ENCODE measurements at places on chromosomes 12 and 14.

DNA sequence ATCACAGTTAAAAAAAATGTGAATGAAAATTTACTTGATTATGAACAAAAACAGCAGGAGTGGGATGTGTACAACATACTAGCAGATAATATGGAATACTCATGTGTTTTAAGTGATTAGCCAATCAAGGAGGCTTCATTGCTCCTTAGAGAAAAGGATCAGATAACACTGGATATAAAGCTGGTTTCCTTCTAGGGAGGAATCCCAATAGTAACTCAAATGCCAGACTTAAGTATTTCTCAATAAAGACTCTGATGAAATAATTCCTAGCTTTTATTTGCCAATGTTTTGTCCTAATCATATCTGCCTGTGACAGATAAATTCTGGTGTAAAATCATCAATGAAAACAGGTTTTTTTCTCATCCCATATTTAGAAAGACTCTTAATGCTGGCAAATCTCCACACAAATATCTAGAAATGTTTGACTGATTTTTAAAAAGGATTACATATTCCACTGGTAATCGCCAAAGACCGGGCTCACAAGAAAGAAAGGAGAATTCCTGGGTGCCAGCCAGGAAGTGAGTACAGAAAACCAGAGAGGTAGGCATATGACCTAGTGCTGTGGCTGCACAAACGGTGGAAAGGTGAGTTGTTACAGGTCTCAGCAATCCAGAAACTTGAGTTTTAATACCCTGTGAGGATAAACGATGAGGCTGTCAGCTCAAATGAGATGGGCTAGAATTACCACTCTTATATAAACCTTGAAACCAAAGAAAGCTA lies 108.6 kb upstream of the TTC7B start:
- no peak for DNase-seq

DNA sequence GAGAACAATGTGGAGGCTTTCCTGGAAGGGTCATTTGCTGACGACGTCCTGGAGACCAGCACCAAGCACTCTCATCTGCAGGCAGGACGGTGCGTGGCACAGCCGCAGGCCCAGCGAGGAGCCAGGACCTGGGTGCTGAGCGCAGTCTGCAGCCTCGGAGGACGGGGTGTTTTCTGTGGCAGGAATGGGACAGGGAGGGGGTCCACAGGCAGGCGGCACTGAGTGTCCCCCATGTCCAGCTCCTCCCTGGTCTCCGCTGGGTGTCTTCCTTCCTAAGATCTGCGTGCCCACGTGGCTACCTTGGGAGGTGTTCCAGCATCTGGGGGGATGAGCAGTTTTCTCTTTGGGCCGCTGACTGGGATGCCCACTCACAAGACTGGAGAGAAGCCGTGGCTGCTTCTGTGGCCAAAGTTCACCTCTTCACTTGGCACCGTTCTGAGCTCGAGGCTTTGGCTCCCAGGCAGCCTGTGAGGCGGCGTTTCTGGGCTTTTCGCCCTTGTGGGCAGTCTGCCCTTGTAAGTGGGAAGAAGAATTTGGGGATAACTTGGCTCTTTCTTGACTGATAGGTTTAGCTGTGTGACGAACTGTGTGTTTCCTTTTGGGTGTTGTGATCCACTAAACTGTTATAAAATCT lies 72.2 kb downstream of the NOC4L start:
- no peak for DNase-seq

DNA sequence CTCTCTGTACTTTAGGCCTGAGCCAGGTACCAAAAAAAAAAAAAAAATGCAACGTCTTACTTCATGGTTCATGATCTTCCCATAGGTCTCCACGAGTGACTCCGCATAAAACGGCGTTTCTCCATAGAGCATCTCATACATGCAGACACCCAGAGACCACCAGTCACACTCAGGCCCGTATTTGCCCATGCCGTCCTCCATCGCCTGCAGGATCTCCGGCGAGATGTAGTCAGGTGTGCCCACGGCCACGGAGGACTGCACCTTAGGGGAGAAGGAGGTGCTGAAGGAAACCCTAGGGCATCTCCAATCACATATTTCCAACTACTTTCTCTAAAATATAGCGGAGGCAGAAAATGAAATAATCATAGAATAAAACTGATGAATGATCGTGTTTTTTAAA lies 61.0 kb downstream of the AMN start:
- no peak for DNase-seq

DNA sequence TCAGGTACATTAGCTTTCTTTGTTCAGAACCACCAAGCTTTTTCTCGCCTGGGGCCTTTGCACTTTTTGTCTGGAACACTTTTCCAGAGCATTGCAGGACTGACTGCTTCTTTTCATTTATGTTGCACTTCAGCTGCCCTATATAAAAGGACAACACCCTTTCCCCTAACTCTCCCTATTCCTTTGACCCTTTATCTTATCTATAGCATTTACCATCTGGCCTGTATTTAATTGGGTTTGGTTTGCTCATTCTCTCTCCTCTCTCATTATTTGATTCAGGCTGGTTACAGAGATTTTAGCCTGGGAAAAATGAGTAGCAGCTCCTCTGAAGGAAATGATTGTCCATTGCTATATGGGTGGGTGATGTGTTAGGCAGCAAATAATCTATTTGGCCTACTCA lies 165.4 kb downstream of the KICS2 start:
- no peak for DNase-seq

DNA sequence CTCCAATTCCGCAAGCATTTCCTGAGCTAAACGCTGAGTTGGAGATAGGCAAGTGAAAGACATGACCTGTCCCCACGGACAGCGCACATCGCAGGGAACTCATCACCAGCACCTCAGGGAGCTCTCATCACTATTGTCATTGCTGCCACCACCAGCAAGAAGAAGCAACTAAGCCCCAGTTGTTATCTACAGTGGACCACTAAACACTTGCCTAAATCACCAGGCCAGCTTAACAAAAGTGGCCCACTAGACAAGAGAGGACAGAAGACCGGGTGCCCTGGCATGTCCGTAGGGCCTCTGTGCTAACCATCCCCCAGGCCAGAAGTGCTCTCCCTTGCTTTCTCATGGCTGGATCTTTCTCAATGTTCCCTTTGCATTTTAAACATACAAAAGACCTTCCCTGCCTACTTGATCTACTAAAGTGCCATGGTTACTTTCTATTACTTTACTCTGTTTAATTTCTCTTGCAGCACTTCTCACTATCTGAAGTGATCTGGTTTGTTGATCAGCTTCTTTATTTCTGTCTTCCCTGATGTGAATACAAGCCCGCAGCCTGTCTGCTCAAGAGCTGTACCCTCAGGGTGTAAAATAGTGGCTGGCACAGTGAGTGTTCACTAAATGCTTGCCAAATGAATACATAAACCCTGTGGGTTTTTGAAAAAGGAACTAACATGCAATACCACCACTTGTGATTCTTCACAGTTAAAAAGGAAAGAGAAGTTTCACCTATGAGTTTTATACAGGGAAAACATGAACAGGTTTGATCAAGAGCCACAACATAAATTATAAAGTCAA lies 60.9 kb upstream of the RFLNA start:
- no peak for DNase-seq

DNA sequence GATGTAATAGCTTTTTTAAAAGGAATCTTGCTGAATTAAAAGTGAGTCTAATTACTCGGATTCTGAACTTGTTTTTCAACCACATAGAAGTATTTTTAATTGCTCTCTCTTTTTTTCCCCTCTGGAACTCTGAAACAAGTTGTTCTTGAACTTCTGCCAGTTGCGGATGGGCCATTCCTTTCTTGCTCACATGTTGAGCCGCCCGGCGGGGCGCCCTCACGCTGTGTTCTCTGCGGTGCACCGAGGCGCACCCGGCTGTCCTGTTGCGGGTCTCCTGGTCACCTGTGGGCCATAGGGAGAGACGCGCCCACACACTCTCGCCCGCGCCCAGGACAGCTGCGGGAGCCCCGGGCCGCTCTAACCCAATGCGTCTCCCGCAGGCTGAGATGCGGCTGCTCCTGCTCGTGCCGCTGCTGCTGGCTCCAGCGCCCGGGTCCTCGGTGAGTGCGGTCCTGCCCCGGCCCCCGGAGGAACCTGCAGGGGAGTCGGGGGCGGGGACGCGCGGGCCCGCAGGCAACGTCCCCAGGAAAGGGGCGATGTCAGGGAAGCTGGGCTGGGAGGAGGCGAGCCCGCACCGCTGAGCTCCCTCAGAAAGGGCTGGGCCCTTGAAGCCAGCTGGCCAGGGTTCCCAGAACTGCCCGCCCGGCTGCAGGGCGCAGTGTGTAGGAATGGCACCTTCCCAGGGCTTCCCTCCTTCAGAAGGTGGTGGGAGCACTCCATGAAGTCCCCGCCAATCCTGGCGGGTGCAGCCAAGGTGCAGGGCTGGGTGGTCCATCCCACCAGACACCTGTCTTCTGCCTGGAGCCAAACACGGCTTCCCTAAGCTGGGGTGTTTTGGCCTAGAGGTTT lies 2.3 kb downstream of the PAPLN start:
- DNase-seq = no peak

DNA sequence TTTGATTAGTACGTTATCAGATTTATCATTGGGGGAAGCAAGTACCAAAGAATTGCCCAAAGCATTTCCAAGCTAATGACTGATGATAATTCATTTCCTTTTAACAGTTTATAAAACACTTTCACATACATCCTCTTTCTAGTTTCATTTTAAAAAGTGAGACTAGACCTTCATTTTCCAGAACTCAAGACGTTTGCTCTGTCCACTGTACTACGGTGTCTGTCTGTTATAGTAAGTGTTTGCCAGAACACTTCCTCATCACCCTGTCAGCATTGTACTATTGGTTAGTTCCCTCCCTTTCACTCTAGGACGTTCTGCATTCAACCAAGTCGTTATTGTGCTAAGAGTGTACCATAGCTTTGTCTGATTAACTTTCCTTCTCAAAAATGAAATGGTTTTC lies 81.7 kb upstream of the TMEM263 start:
- DNase-seq = no peak

- no peak for DNase-seq
These were observed 7.5 kb upstream of the CHD4 start for GRCh38 chr12:6614513-6615172.

- DNase-seq = no peak
These were observed 58.3 kb downstream of the TESPA1 start for GRCh38 chr12:54926246-54926645.

DNA sequence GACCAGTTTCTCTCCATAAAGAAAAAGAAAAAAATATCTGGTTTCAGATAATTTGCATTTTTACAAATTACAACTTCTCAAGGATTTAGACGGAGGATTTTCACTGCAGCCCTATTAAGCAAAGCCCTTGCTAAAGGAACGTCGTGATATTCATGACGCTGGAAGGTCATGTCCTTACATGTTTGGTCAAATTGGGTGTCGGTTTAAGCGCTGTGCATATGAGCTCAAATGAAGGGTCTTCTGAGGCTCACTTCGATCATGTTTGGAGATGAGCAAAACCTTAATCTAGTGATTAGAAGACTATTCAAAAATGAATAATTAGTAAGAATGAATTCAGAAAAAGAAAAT lies 67.3 kb upstream of the USP15 start:
- no peak for DNase-seq

DNA sequence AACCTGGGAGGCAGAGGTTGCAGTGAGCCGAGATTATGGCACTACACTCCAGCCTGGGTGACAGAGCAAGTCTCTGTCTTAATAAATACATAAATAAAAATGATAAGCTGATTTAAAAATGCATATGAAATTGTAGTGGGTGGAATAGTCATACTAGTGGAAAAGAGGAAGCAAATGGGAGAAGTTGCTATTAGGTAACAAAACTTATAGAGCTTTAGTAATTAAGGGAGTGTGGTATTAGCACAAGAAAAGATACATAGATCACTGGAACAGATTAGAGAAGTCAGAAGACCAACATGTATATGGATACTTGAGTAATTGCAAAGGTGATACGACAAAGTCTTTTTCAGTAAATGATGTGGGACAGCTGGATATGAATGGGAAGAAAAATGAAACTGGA lies 26.5 kb downstream of the TECPR2 start:
- DNase-seq = no peak

GRCh38 chr14:85599939-85600338 lies 70.0 kb downstream of the FLRT2 start:
- DNase-seq = no peak

- DNase-seq = no peak
These were observed 22.4 kb upstream of the SERPINA6 start for GRCh38 chr14:94345344-94346064.

DNA sequence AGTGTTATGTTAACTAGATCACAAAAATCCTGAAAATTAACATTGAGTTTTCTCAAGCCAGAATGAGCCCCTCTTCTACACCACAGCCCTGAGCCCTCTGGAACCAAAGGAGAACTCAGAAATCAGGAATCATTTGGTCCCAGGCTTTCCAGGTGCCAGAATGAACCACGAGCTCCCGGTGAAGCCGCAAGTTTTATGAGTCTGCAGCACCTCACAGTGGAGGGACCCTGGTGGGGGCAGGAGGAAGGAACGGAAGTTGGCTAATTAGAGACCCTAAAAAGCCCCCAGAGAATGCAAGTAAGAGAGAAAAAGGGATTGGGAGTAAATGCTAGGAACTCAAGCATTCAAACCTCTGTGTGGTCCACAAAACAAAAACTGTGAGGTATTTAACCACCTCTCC lies 52.9 kb upstream of the BCL2L14 start:
- no peak for DNase-seq

DNA sequence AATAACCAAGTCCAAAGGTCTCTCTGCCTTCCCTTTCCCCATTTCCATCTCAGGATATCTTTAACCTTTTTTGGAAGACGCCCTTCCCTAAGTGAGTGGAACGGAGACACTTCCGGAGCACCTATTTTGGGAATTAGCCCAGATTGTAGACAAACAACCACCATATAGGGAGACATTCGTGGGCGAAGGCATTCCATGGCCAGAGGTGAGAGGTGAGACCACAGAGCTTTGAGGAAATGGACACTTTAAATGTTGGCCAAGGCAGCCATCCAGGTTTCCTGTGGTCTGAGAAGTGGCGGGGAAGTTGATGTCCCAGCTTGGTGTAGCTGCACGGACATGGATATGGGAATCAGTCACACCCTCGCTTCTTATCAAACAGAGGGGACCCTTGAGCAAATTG lies 69.4 kb upstream of the BDKRB2 start:
- no peak for DNase-seq

DNA sequence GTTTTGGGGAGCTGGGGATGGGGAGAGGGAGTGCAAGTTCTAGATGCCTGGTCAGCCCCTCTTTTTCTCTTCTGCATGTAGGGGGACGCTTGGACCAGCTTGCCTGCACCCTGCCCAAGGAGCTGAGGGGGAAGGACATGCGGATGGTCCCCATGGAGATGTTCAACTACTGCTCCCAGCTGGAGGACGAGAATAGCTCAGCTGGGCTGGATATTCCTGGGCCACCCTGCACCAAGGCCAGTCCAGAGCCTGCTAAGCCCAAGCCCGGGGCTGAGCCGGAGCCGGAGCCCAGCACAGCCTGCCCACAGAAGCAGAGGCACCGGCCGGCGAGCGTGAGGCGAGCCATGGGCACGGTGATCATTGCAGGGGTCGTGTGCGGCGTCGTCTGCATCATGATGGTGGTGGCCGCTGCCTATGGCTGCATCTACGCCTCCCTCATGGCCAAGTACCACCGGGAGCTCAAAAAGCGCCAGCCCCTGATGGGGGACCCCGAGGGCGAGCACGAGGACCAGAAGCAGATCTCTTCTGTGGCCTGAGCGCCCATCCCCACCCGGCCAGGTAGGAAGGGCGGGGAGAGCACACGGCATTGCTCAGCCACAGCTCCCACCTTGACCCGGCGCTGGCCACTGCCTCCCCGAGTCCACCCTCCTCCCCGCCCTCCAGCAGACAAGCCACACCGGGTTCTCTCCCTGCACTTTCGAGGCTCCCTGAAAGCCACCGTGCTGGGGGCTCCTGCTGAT lies 14.0 kb downstream of the LRTM2 start:
- DNase-seq = no peak

Data from stimulated activated CD8-positive, alpha-beta memory T cell treated with anti-CD3 and anti-CD28 coated beads, Interleukin-4, amount 100 ng/mL, for 4 hours (primary cell).